ENCODE measurements at places on chromosomes 3 and 15.

- DNase-seq = no peak
Observed at GRCh38 chr3:88093266-88093665, 34.2 kb downstream of the ZNF654 start.

DNA sequence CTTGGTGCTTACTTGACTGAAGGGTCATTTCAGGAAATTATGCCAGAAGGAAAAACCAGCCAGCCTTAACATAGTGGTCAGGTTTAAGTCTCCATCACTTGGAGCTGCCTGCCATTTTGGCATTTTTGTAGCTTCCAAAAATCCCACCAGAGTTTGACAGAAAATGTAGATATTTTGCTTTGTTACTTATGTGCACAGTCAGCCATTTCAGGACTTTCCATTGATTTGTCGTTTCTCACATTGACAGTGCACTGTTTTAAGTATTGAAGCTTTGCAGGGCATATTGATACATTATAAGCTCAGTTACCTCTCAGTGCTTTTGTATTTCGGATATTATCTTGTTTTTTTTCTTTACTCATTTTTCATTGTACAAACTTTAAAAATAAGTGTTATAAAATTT lies 89.0 kb upstream of the ANKRD34C start:
- no peak for DNase-seq

- no peak for DNase-seq
Observed at GRCh38 chr3:113096188-113096892, 105.6 kb downstream of the GTPBP8 start.

DNA sequence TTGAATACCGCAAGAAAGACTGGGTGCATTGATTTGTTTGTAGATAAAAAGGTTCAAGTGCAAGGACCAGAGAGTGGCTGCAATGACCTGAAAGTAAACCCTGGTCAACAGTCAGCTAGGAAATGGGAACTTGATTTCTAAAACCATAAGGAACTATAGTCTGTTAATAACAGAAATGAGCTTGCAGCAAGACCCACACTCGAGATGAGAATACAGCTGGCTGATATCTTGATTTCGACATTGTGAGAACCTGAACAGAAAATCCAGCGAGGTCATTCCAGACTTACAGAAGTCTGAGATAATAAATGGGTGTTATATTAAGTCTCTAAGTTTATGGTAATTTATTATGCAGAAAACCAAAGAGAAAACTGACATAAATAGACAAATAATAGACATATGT lies 177.3 kb downstream of the NFKBIZ start:
- no peak for DNase-seq

- no peak for DNase-seq
Observed at GRCh38 chr15:40790718-40791117, 16.2 kb upstream of the ZFYVE19 start.

- no peak for DNase-seq
Observed at GRCh38 chr3:104987859-104988258, 378.9 kb upstream of the ALCAM start.

- no peak for DNase-seq
Observed at GRCh38 chr3:42511736-42512135, 9.3 kb downstream of the VIPR1 start.

DNA sequence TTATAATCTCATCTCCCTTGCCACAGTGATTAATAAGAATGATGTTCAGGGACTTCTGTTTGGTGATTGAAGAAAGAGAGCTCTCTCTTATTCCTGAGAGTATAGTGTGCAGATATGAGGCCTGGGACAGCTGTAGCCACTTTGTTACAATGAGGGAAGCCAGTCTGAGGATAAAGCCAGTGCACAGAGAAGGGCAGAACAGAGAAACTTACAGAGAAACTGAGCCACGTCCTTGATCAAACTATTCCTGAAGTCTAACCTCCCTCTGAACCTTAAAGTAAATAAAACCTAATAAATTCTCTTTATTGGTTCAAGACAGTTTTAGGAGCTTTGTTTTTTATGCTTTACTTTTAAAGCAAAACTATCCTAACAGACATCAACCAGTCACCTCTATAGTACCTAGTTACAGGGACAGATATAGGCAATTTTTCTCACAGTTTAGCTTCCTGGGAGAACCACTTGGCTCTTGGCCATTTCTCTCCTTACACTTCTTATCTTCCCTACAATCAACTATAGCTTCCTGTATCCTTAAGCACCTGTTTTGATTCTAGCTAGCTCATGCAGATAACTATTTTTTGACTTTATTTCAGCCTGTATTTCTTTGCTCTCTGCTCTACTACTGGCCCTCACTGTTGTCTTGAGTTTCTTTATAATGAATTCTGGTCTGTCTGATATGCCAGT lies 284.4 kb downstream of the SHQ1 start:
- DNase-seq = no peak

DNA sequence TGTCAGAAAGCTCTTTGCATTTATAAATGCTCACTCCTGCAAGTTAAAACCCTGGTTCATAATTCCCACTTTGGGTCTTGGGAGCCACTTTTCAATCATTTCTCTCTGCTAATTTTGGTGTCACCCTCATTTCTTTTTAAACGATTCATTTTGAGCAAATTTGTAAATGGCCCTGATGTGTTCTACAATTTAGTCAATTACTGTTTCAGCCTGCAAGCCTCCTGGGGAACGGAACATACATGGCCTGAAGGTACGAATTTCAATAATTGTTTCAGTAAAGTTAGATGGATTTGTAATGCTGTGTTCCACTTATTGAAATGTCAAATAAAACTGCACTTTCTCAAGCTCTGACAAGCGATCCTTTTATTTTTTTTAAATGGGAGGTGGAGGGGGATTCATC lies 43.2 kb downstream of the MAP2K5 start:
- DNase-seq = no peak

DNA sequence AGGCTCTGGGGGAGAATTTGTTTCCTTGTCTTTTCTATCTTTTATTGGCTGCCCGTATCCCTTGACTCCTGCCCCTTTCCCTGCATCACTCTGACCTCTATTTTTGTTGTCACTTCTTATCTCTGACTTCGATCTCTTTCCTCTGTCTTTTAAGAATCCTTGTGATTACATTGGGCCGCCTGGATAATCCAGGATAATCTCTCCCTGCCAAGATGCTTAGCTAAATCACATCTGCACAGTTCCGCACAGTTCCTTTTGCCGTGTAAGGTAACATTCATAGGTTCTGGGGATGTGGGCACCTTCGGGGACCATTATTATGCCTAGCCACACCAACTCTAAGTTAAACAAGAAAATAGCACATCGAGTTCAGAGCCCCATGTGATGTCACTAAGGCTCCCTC lies 103.0 kb upstream of the DPPA4 start:
- DNase-seq = no peak

DNA sequence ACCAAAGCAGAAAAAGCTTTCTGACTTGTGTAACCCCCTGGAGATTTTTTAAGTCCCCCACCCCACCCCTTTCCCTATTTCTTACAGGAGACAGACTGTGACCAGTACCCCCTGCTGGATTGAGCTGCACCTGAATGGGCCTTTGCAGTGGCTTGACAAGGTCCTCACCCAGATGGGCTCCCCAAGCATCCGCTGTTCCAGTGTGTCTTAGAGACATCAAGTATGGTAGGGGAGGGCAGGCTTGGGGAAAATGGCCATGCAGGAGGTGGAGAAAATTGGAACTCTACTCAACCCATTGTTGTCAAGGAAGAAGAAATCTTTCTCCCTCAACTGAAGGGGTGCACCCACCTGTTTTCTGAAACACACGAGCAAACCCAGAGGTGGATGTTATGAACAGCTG lies 64.1 kb downstream of the AAGAB start:
- no peak for DNase-seq

DNA sequence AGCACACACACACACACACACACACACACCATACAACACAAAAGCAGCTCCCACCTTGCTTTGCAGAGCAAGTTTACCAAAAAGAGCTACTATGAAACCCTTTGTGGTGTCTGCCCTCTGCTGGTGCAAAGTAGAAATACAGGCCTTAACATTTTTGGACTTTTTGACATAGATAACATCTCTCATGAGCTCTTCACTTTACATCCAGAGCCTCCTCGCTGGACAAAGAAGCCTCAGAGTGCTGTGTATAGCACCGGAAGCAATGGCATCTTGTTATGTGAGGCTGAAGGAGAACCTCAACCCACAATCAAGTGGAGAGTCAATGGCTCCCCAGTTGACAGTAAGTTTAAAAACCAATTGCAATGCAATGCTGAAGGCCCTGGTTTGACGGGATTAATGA lies 157.9 kb downstream of the CHL1 start:
- peak; percentile 40 for DNase-seq

DNA sequence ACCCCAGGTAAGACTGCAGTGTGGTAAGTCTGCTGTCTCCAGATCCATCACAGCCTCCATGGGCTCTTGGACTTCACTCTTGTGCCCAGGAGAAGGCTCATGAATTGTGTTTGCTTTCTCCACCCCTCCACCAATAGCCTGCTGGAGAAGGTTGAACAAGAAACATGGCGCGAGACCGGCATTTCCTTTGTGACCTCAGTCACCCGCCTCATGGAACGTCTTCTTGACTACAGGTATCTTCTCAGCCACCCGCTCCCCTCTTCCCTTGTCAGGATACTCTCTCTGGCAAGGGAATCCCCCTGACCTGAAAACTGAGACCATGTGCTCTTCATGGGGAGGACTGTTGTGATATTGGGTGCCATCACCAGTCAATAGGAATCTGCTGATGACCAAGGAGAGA lies 52.1 kb upstream of the MANF start:
- no peak for DNase-seq

DNA sequence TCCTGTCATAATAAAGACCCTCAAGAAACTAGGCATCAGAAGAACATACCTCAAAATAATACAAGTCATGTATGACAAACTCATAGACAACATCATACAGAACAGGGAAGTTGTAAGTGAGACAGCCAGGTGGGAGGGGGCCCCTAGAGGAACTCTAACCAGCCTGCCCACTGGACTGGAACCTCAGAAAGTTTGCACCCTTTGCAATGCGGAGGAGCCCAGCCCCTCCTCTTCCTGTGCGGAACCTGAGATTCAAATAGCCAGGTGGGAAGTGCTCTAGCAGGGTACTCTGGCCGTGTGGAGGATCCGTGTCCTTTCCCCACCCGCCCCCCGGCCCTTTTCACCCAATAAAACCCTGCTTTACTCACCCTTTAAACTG lies 387.0 kb upstream of the CBLB start:
- no peak for DNase-seq

GRCh38 chr3:48187579-48188265 lies 495 bp downstream of the CDC25A start:
- DNase-seq = peak; percentile 53

Measured in MM.1S (cell line).